Naive B cell (primary cell): ENCODE measurements at places on chromosomes 11 and 22.

DNA sequence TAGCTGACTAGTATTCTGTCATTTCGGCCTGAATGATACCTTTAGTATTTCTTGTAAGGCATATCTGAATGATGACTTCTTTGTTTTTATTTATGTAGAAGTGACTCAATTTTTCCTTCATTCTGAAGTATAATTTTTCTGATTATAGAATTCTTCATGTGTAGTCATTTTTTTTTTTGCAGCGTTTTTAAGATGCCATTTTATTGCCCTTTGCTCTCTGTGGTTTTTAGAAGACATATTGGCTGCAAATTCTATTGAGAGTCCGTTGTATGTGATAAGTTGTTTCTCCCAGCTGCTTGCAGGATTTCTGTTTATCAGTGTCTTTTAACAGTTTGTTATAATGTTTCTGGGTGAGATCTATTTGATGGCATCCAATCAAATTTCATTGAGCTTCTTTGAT is 1224.8 kb downstream of the JRKL start:
- DNase-seq = no peak

- DNase-seq = no peak
Observed at GRCh38 chr11:67032830-67033551, 10.1 kb downstream of the SYT12 start.

DNA sequence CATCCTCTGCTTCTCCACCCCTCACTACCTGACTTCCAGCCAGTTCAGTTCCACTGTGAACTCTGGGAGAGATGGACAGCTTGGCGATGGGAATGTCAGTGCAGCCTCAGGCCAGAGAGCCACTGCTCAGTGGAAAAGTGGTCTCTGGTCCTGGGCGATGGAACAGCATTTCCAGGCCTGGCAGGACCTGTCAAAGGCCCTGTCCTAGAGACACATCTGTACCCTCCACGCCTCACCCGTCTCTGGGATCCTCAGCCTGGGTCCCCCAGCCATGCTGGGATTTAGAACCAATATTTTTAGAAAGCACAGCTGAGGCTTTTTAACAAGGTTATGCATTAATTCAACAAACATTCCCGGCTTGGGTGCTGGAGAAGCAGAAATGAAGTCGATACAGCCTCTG is 165.7 kb downstream of the MN1 start:
- no peak for DNase-seq

DNA sequence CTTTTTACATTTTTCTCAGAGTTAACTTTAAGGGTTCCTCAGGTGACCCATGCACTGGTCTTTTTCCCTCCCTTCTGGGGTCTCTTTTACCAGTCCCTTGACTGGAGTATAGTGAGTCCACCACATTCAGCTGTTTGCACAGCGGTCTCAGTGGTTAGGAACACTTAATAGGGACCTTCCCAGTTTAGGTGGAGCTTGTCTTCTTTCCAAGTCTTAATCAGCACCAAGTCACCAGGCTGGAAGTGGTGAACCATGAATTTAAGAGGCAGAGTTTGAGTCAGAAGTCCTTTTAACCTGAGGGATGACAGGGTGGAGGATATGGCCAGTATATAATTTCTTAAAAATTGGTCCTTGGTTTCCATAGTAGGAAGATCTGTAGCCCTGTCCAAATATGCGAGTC is 349.7 kb upstream of the MPPED2 start:
- DNase-seq = no peak
